ENCODE measurements at places on chromosomes 2 and 18.

- no peak for DNase-seq
Measured at GRCh38 chr2:74741629-74742028, 87.6 kb downstream of the SEMA4F start.

DNA sequence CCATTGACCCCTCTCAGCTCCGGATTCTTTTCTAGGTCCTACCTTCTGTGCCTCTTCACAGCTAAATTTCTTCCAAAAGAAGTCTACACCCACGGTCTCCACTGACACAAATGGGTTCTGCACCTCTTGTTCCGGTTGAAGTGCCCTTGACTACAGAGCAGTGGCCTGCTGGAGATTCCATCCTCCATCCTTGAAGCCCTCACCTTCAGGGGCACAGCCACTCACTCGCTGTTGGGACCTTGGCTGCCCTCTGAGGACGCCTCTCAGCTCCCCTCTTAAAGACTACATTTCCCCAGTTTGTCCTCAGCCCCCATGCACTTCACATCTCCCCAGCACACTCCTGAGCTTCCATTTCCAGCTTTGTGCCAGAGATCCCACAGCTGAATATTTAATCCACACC is 226.3 kb downstream of the ATAD2B start:
- DNase-seq = no peak

GRCh38 chr2:191026377-191026776 is 12.4 kb upstream of the STAT1 start:
- no peak for DNase-seq

DNA sequence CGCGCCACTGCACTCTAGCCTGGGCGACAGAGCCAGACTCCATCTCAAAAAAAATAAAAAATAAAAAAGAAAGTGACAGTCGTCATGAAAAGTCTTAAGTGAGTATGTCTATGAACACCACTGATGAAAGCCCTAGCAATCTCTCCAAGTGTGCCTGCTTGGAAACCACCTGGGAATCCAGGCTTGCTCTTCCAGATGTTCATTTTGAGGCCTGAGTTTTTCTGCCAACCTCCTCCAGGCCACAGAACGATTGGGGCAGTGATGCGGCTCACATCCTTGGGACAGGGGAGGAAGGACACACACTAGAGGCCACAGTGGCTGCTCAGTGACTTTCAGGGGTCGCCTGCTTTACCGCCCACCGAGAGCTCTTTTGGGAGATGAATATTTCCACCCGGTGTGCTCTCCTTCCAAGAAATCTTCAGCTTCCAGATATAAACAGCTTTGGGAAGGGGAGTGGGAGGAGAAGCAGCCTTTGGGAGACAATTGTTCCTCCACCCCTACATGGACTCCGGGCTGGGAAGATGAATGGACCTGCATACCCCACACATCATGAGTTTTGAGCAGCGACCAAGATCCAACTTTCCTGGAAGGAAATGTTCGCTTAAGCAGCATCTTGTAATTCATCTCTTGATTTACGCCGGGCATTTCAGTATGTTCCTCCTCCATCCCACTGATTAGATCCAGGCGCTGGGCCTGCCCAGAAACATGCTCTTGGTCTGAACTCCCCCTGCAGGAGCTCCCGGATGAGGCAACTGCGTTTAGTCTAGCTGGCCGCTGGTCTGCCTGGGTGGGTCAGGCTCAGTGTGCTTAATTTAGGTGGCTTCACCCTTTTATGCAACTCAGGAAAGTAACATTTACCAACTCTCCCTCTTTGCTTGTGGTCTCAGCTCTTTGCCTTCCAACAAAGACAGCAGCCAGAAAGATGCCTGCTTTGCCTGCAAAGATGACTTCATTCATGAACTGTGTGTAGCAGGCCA is 6.2 kb upstream of the ARMC9 start:
- DNase-seq = no peak

DNA sequence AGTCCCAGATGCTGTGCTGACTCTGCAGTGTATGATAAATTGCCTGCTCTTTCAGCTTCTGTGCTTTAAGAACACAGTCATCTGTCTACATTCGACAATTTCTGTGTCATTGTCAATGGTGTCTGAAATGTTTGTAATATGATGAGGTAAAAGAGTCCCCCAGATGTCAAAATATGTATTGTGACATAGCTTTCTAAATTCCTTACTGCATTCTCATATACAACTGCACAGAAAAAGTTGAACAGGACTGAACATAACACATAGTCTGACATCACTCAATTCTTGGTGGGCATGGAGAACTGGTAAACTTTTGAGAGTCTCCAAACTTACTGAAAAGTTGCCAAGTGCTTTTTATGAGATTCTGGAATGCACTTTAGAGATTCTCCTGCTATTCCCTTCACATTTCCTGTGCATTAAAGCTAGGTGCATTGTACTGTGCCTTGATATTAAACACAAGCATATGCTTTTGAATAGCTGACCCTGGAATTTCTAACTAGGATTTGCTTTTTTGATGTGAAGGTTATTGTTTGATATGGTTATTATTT is 48.1 kb upstream of the ARHGAP28 start:
- DNase-seq = no peak

DNA sequence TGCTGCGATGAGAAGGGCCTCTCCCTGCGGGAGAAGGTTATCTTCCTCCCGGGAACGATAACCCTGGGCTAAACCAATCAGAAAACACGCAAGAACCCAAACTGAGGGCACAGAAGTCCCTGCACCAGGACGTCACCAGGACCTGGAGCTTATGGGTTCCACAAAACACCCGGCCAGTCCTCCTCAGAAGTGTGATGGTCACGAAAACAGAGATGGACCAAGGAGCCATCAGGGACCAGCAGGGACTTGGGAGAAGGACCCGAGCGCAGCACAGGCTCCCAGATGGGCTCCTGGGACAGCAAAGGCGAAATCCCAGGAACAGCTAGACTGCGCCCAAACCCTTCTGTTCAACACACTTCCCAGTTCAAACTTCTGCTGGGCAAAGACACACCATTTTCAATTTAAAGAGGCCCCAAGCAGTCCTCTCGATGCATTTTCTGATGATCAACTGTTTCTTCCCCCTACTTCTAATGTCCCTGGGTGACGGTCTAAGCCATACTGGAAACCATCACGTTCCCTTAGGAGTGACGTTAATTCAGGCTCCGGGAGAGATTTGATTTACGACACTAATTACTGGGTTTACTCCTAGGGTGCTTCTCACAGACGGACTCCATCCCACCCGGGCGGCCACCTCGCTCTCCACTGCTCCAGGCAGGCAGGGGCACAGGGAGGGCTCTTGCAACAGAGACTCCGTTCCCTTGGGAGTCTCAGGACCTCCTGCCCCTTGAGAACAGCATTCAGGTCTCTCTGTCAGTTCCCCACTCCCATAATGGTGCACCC is 29.2 kb downstream of the ZNF516 start:
- no peak for DNase-seq

DNA sequence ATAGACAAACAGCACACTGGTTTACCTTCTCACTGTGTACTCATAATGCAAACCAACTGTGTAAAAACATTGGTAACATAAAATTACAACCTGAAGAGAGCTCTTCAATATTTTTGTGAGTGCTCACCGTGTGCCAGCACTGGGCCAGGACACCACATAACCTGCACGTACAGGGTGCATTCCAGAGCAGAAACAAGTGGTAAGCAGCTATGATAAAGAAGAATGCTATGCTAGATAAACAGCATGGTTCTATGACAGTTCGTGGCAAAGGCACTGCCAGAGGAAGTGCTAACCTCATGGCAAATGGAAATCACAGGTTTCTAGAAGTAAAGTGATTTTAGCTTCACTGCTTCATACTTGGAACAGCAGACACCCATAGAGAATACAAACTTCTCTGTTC is 343.5 kb downstream of the MTX2 start:
- no peak for DNase-seq

DNA sequence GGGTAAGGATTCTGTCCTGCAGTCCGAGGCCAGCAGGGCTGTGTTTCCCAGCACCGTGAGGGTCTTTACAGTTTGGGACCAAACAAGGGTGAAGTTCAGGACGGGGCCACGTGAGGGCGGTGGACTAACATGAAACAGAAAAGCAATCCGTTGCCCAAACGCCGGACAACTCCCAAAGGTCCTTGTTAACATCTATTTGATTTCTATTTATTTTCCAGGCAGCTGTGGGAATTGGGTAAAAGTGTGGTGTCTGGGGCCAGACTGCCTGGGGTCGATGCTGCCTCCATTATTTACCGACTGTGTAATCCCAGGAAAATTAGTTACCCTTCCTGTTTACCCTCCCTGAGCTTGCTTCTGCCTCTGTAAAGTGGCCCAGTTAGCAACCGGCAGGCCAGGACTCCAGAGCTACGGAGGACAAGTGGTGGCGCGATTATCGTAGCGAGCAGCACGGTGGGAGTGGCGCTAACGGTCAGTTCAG is 66.3 kb upstream of the TCF7L1 start:
- DNase-seq = peak; percentile 59

DNA sequence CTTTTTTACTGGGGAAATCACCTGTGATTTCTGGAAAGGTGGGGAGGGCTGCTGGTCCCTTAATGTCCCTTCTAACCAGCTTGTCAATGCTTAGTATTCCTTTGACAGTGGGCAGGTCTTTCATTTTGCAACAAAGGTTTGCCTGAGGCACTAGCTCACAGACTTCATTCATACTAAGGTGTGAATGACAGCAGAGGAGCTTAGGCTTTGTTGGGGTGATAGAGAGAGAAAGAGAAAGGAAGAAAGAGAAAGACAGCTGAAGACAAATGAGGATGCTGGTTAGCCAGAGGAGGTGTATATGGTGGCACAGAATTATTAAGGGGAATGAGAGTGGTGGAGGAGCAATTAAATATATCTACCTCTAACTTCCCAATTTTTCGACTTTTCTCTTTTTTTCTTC is 28.9 kb upstream of the GTF2A1L start:
- DNase-seq = no peak

- DNase-seq = no peak
Measured at GRCh38 chr2:128410758-128411215, 92.1 kb upstream of the HS6ST1 start.

DNA sequence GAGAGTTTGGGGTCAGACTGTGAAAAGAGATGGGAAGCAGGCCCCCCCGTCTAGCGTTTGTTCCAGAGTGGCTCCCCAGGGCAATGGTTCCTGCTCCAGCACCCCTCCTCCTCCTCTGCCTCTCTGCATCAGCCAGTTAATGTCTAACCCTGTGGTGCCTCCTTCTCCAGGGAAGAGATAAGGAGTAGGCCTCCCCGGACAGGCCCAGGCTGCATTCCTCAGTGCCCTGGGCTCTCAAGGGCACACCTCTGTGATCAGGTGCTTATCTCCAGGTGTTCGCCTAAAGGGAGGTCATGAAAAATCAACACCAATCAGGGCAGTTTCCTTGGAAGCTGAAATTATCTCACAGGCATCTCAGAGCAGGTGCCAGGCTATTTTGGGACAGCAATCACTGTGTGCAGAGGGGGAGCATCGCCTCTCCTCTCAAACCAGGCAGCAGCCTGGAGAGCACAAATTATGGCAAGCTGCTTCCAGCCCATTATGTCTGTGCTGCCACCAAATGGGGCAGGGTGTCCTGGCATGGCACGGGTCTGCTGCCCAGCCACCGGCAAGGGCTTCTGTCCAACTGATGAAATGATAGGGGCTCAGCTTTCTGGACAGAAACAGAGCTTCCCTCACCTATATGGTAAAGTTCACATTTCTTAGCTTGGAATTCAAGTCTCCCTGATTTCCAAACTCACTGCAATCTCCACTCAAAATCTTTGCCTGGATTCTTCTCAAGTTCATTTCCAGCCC is 255.8 kb upstream of the SLC14A2 start:
- DNase-seq = no peak
